Activated gamma-delta T cell (primary cell): ENCODE measurements at places on chromosomes 1 and 21.

- DNase-seq, result no peak
Measured at GRCh38 chr1:160748181-160748877, 9.3 kb downstream of the SLAMF7 start.

DNA sequence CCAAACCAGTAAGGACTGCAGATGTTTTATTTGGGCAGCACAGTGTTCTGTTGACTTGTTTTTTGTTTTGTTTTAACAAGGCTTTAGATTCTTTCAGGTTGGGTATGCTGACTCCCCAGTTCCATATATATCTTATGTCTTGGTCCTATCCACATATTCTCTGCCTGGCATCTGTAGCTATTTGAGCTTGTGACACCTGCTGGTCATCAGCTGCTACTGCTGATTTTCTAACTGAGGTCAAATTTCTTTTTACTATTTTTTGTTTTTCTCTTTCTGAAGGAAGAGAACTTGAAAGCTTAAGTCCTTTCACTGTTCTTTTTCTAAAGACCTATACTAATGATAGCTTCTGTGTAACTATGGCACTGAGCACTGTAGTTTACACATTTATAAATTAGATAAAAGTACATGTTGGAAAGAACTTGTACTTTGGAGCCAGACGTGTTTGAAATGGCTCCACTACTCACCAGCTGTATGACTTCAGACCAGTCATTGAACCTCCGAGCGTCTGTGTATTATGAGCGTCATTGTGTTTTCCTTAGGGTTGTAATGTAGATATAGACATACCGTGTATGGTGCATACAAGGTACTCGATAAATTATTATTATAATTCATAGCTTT, 109.4 kb downstream of the NRDC start:
- DNase-seq, result no peak

DNA sequence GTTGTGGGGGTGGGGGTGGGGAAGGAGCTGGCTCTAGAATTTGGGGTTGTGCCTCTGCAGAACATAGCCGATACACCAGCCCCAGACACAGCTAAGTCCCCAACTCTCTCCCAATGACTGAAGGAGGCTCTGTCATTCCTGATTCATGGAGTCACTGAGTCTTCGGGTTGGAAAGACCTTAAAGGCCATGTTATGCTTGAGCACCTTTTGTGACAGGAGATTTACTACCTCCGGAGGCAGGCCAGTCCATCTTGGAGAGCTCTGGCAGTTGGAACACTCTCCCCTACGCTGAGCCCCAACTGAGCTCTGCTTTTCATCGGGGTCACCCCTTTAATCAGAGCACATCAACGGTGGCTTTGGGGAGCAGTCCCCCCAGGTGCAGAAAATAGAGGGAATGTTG, 284.4 kb upstream of the GJB5 start:
- DNase-seq, result no peak

GRCh38 chr1:25697435-25698217, 81.0 kb downstream of the MAN1C1 start:
- no peak for DNase-seq

- no peak for DNase-seq
Measured at GRCh38 chr1:30930631-30931173, 22.1 kb upstream of the SDC3 start.

DNA sequence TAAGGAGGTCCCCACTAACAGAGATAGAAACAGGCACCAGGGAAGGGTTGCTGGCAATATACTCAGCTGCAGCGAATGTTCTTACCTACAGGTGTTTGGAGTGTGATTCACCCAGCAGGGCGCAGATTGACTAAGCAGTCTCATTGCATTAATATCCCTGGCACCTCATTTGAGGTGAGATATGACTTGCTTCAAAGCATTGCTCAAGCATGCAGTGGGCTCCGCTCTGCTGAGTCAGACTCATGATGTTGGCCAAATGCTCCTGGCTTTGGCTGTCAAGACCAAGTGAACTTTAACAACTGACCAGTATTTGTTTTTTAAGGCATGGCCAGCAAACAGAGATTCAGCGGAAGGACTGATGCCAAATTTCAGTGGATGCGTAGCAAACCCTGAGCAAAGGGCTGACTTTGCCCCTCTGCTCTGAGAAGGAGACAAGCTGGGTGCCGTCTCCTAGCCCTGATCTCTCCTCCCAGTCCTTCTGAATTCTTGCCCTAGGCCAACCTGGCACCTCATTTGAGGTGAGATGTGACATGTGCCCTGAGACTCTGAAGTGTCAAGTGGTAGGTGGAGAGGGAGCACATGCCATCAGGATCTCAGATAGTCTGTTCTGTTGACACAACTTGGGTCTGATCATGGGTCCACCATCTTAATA, 187.1 kb upstream of the COA6 start:
- DNase-seq, result no peak

GRCh38 chr1:82775406-82776000, 974.8 kb downstream of the ADGRL2 start:
- DNase-seq, result no peak

DNA sequence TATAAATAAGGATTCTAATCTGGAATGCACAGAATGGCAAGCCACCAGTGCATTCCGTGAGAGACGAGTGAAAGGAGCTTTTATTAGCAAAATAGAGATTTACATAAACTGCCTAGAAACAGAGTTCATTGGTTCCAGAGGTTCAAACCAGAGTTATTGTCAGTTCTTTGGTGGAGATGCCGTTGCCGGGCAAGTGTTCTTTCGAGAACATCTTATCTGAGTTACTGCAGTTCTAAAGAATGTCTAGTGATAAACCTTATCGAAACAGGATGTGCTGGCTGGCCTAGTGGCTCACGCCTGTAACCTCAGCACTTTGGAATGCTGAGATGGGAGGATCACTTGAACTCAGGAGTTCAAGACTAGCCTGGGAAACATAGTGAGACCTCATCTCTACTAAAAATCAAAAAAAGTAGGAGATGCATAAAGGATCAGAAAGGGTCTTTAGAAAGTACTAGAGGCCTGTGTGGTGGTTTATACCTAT, 19.9 kb upstream of the EVI5 start:
- no peak for DNase-seq

- no peak for DNase-seq
Measured at GRCh38 chr21:45148316-45148990, 74.1 kb downstream of the ADARB1 start.

GRCh38 chr1:162633081-162633762, 958 bp downstream of the DDR2 start:
- DNase-seq, result no peak

- no peak for DNase-seq
Measured at GRCh38 chr21:45310459-45310858, 22.8 kb upstream of the POFUT2 start.

DNA sequence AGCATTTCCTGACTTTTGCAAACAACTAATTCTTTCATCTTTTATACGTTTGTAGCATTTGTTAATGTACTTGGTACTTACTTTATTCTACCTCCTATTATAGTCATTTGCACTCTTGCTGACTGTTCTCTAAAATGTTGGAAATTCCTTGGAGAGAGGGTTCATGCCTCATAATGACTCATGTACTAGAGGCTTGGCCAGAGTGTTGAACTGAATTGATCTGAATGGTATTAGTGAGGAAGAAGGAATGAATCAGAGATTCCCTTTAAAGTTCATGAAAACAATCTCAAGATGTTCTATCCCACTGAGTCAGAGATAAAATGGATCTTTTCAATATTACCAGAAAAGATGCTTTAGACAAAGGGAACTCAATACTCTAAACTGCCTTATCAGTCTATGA, 383.4 kb downstream of the SEC16B start:
- no peak for DNase-seq

- DNase-seq, result no peak
Measured at GRCh38 chr1:217078959-217079358, 355.7 kb upstream of the ESRRG start.

GRCh38 chr1:162944974-162945674, 84.1 kb upstream of the CCDC190 start:
- no peak for DNase-seq

DNA sequence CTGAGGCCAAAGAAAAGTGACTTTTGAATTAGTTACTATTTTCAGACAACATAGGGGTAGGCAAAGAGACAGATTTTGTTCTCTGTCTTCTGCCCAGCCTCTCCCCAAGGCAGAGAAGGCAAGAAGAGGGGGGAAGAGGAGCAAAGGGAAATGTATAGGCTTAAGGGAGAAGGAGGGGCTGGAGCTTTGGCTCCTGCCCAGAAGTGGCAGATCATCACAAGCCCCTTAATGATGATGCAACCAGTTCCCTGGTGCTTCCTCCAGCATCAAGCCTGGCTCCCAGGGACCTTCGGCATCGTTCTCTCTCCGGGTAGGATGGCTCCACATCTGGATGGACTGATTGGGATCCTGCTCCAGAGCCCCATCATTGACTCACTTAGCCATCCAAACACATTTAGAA, 112.8 kb downstream of the KCND3 start:
- DNase-seq, result no peak

DNA sequence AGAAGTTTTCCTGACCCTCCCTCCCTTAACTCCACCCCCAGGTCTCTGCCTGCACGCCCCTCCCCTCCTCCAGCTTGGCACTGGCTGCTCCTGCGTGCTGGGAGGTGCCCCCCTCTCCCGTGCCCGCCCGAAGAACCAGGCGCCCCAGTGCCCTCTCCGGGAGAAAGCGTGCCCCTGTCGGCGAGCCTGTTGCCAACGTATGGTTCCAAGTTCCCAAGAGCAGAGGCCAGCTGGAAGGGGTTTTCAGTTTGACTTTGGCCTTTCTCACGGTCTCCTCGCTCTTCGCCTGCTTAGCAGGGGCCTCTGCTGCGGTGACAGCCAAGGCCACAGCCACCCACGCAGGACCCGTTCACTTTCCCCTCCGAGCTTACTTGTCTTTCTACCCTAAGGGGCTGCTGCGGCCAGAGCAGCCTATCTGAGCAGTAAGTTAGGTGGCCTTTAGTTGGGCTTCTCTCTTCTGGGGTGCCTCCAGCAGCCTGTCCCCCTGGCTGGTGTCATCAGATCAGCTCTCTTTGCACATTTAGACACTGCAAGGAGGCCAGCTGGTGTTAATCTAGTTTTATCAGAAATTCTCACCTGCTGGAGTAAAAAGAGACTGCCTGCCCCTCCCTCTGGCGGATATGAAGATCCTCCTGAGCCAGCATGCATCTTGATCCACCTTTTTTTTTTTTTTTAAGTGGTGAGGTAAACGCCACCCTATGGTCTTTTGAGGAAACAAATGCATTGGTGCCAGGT, 1.5 kb downstream of the STUM start:
- DNase-seq, result no peak

DNA sequence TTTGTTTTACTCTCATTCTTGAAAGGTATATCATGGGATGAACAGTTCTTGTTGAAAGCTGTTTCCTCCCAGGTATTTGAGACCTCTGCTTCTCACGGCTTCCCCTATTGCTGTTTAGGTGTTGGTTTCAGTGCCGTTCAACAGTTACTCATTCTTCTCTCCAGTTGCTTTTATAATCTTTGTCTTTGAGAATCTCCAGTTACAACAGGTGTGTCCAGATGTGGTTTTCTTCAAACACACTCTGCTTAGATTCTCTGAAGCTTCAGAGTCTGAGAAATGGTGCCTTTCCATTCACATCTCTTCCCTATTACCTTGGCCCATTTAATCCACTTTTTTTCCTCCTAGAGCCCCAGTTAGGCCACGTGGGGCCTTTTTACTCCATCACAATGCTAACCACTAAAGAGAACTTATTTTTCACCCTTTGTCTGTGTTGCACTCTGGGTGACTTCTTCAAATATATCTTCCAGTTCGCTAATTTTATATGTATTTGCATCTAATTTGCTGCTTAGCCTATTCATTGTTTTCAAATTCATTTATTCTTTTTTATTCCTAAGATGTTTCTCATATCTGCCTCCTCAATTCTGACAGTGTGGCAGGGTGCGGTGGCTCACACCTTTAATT, 46.7 kb upstream of the SLC19A1 start:
- DNase-seq, result no peak

DNA sequence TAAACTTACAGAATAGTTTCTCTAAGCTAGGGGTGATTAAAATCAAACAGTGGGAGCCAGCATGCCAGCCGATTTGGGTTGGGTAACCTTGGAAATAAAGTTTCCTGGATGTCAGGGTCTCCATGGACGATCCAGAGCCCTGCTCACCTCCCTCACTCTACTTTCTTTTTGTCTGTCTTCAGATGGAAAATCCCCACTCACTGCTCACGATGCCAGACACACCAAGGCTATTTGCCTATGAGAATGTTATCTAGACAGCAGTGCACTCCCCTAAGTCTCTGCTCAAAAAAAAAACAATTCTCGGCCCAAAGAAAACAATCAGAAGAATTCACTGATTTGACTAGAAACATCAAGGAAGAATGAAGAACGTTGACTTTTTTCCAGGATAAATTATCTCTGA, 13.9 kb downstream of the SLAMF7 start:
- DNase-seq, result no peak

DNA sequence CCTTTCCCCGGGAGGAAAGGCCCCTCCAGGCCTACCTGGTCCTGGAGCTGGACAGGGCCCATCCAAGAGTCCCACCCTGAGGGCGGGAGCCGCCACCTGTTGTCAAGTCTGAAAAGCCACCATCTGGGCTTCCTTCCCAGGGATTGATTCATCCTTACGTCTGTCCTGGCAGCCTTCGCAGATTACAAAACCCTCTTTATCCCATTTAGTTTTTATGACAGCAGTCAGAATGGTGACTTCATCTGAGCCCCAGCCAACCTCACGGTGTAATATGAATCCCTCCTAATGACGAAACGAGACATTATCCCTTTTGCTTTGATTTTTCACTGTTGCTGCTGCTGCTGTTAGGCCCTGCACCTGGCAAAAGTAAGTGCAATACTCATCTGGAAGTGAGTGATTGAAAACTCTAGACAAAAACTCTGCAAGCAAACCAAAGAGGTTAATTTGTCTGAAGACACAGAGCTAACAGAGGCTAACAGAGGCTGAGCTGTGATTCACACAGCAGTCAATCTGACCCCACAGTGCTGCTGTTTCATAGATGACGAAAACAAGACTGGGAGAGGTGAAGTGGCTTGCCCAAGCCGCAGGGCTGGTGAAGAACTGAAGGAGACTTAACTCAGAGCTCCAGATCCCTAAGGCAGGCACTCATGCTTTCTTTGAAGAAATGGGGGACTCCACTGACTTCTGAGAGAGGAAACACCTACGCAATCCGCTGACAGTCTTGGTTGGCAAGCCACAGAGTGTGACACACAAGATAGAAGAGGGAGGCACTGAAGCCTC, 30.0 kb upstream of the S100A7 start:
- DNase-seq, result no peak

- no peak for DNase-seq
Measured at GRCh38 chr1:170241266-170241851, 95.6 kb downstream of the NTMT2 start.

GRCh38 chr1:25140073-25140797, 92.1 kb downstream of the SYF2 start:
- DNase-seq, result no peak

DNA sequence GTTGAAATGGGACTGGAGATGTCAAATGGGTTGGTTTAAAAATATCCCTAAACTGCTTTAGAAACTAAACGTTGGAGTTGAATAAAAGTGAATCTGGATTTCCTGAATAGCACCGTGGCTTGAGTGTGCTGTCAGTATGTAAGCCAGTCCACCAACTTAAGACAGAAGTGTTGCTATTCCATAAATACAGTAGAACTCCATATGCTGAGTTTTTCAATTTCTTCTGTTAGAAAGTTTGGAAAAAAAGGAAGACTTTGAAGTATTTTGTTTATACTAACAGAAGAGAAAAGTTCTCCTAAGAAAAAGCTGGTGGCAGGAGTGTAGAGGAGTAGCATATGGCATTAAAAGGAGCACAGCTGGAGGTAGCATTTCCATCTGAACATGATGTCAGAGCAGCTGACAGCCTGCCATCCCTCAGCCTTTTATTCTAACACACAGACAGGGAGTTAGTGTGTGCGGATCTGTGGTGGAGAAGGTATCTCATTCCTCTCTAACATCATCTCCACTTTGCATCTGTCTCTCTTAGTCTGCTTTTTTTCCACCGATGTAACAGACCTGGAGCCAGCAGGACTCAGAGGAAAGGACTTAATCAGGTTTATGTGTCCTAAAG, at the start of gene ZBTB18:
Gene ZBTB18, plus strand, starts transcription at position 449 of the 610 bp plus-strand sequence. Its CDS starts 149 bp downstream, at position 598.
- no peak for DNase-seq
